ENCODE measurements at places on chromosomes 12 and 14.

DNA sequence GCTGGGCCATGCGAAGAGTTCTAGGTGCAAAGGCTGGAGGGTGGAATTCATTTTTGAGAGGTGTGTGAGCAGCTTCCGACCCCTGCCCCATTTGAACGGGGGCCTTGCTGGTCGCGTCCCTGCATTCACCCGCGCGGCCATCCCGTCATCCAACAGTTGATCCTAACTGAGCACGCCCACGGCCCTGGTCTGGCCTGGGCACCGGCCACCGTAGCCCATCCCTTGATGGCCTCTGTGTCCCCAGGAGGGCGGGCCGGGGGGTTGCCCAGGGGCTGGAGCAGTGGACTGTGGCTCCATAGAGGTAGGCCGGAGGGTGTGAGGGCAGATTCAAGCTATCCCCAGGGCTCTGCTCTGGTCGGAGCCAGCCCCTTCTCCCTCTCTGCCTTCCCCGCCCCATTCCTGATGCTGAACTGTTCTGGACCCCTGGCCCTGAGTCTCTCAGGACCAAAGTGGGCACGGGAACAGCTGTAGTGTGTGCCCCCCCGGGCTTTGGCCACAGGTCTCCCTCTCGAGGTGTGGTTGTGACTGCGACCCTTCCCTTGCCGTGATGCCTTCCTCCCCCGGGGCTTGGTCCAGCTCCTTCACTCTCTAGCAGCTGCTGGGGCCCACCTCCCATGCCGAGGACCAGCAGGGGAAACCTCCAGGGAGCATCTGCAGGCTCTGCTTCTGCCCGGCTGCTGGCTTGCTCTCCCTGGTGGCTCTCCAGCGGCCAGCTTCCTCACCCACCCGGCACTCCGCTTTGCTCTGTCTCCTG lies 9.1 kb downstream of the MEG3 start:
- DNase-seq: no peak

DNA sequence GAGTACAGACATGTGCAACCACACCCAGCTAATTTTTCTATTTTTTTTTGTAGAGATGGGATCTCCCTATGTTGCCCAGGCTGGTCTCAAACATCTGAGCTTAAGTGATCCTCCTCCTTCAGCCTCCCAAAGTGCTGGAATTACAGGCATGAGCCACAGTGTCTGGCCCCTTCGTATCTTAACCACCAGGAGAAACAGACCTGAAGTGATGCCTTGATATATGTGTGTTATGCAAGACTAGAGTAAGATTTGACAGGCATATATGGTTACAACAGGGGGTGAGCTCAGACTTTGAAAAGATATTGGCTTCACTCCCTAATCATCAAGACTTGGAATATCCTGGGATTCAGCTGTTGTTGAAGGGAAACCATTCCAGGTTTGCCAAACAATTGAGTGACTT lies 10.7 kb upstream of the GALNT6 start:
- no peak for DNase-seq

DNA sequence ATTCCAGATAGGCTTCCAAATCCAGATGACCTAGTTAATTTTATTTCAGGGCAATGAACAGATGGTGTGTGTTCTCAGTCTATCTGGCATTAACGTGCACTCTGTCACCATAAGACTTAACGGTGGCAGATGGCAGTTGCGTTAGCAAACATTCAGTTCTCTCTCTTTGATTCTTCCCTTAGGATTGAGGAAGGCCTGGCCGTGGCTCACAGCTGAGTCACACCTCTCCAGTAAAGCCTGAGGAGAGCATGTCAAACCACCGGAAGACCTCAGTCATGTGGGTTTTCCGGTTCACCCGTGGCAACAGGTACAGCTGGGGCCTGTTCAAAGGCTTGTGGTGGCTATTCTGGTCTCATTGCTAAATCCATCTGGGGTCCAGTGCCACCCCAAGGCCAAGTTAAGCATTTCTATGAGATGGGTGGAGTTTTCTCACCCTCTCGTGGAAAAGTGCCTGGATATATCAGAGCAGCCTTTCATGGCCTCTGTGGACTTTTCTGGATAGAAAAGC lies 545.1 kb upstream of the ATP2B1 start:
- DNase-seq: no peak

DNA sequence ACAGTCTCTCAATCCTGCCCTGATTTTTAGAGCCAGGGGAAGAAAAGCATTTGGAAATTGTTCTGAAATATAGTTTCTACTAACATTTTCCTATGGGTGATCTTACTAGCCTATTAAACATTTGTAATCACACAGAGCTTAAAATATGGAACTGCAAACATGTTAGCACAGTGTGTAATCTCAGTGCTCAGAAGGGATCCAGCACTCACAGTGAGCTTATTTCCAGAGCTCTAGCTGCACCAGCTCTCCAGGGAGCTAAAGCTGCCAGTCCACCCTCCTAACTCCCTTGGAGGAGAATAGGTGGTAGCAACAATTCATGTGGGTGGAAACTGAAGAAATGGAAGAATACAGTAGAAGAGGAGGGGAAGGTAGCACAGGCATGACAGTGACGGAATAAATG lies 64.9 kb upstream of the SYT1 start:
- peak; percentile 4 for DNase-seq

GRCh38 chr12:108379823-108380222 lies 40.7 kb upstream of the CMKLR1 start:
- DNase-seq: no peak

- peak; percentile 82 for DNase-seq
Measured at GRCh38 chr14:100440207-100440631, 117.1 kb downstream of the SLC25A47 start.

- DNase-seq: no peak
Measured at GRCh38 chr12:97017213-97017612, 110.2 kb downstream of the NEDD1 start.

DNA sequence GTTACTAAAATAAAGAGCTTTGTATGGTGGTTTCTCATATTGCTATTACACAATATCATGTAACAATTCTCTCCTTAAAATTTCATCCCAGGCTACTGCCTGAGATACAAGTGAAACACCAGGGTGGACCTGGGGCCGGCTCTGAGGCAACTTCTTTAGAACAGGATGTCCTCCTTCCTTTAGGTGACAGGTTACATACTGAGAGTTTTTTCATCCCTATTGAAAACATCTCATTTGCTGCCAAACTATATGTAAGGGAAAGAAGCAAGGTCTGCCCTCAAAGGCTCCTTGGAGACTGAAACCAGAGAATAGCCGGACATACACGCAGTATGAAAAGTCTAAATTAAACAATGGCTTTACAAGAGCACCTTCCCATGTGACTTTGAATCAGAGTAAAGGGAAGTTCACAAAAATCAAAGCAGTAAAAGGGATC lies 139.9 kb downstream of the DUSP6 start:
- DNase-seq: no peak

DNA sequence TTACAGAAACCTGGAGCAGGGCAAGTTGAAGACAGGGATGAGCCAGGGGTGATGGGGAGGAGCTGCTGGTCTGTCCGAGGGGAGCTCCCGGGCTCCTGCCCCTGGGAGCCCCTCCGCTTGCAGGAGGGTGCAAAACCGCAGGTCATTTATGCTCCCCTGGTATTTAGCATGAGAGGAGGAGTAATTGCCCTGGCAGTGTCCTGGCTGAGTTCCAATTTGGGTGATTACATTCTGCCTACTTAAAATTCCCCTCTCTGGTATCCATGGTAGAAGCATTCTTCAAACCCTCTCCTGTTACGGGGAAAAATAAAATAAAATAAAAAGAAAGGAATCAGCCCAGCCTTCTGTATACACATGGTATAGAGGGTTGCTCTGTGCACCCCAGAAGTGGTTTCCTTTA lies 61.7 kb upstream of the VRK1 start:
- DNase-seq: peak; percentile 84

GRCh38 chr12:53461059-53461458 lies 9.2 kb downstream of the PCBP2 start:
- no peak for DNase-seq

DNA sequence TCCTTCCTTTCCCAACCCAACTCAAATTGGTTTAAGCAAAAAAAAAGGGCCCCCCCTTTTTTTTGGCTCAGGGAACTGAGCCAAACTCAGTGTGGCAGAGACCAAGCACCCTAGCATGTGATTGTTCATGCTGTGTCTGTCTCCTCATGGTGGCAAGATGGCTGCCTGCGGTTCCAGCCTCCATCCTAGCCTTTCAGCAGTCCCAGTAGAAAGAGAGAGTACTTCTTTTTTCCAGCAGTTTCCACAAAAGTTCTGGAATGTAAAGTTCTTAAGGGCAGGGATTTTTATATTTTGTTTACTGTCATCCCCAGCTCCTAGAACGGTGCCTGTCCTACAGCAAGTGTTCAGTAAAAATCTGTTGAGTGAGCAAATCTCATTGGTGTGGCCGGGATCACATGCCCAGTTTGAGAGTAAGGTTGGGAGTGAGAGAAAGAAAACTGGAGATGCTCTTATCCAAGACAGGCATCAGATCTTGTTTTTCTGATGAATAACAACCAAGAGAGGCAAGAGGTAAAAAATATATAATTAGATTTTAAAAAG lies 22.4 kb downstream of the CHST11 start:
- no peak for DNase-seq

GRCh38 chr14:21026274-21026987 lies 1.6 kb upstream of the NDRG2 start:
- no peak for DNase-seq

GRCh38 chr12:98403936-98404335 lies 111.5 kb upstream of the TMPO start:
- no peak for DNase-seq

DNA sequence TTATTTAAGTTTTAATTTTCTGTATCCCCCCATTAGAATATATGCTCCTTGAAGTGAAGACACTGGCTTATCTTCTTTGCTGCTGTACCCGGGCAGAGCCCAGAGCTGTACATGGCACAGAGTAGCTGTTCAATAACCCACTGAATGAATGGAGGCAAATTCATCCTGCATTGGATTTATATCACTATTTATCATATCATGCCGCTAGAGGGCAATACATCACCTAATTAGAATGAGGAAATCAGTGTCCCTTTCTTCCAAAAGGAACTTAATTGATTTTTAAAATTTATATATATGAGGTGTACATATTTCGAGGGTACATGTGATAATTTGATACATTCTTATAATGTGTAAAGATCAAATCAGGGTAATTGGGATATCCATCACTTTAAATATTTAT lies 89.2 kb upstream of the TMEM260 start:
- DNase-seq: peak; percentile 48

GRCh38 chr12:132379996-132380395 lies 50.6 kb upstream of the GALNT9 start:
- DNase-seq: no peak

- no peak for DNase-seq
Measured at GRCh38 chr14:102394717-102395375, 32.1 kb downstream of the TECPR2 start.

DNA sequence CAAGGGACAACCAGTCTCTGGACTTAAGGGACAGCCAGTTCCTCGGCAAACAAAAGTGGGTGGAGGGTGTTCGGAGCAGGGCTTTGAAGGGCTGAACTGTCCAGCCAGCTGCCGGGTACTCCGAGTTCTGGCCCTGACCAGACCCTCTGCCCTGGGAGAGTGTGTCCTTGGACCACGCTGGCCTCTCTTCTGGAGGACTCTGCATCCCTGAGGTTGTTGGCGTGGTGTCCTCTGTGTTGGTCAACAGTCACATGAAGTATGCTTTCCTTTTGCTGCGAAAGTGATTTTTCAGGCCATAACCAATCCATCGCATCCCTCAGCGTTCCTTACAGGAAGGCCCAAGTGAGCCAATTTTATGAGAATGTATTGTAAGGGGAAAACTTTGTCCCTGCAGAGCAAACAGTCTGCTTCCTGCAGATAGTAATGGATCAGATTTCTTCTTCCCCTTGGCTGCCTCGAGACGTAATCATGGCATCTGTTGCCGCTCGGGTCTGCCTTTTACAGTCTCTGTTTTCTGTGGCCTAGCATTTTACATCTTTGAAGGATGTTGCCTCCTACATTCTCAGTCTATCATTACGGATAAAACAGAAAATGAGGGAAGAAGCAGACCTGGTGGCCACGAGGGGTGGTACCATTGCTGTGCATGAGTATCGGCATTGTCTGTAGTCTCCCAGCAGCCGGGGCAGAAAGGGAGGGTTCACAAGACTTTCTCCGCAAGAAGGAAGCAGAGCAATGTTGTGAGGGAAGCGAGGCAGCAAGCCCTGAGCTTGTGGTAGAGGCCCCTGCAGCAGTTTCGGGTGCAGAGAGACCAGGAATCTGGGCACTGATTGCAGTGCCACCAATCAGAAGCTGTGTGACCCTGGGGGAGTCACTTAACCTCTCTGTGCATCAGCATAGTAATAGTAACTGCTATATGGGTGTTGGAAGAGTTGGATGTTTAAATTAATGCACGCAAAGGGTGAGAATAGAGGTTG lies 47.4 kb downstream of the SMIM41 start:
- DNase-seq: no peak

DNA sequence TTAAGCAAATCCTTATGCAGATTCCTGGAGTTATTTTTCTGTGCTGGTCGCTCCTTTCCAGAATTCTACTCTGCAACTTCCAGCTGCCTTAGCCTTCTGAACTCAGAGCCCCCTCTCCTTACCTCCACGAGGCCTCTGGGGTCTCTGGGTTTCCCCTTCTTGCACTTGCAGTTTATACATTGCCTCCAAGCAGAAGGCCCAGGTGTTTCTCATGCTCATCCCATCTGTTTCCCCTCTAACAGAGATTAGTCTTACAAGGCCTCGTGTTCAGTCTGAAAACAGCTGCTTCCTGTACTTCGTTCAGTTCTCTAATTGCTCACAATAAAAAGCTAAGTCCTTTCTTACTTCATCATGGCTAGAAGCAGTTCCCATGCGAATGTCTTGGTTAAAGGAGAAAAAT lies 134.4 kb upstream of the FGD4 start:
- no peak for DNase-seq

- DNase-seq: no peak
Measured at GRCh38 chr12:119171691-119172425, 6.9 kb upstream of the HSPB8 start.

- DNase-seq: no peak
Measured at GRCh38 chr14:88552876-88553275, 1.9 kb downstream of the PTPN21 start.

- DNase-seq: no peak
Measured at GRCh38 chr12:77225373-77225772, 160.0 kb upstream of the E2F7 start.

- peak; percentile 2 for DNase-seq
Measured at GRCh38 chr12:18861287-18861858, 123.5 kb downstream of the CAPZA3 start.

All from NCI-H345 (cell line).